GM12878 (cell line): ENCODE measurements at places on chromosomes 6 and 20. TPM values are rescaled to one million over a fixed set of nuclear protein-coding genes. Genes with fewer than 3 reads are reported as not detected.

SUN5 gene
- total RNA-seq, result not detected in 2 replicates

CALHM5 gene
- not detected in 2 replicates for total RNA-seq

C20orf202 gene
- not detected in 2 replicates for total RNA-seq

ARFGEF3 gene
- 0.03 and 0.08 TPM in 2 replicates for total RNA-seq

OR2H1 gene
- total RNA-seq, result not detected in 2 replicates

CASS4 gene
- total RNA-seq, result 0.19 and 0.21 TPM in 2 replicates

MYMX gene
- total RNA-seq, result not detected in 2 replicates

SNAP91 gene
- total RNA-seq, result 0.33 and 0.35 TPM in 2 replicates

ADGB gene
- total RNA-seq, result not detected in 2 replicates

EDN1 gene
- total RNA-seq, result 3.0 and 3.5 TPM in 2 replicates

TMEM74B gene
- not detected in 2 replicates for total RNA-seq

CHRNA4 gene
- 0.21 and 0.41 TPM in 2 replicates for total RNA-seq

PRKN gene
- not detected in 2 replicates for total RNA-seq

SOX4 gene
- 49.4 and 49.9 TPM in 2 replicates for total RNA-seq

WFDC12 gene
- not detected in 2 replicates for total RNA-seq

PACRG gene
- not detected in 2 replicates for total RNA-seq

EBF4 gene
- total RNA-seq, result 0.13 TPM in 1 of 2 replicates, not detected in the other

TCF19 gene
- 60.2 and 61.1 TPM in 2 replicates for total RNA-seq

SYCP2 gene
- total RNA-seq, result 0.13 TPM in 2 replicates

GGTLC1 gene
- not detected in 2 replicates for total RNA-seq

ARFGEF2 gene
- 23.0 and 24.1 TPM in 2 replicates for total RNA-seq

HLA-DQA1 gene
- total RNA-seq, result 664 and 712 TPM in 2 replicates

TSBP1 gene
- total RNA-seq, result not detected in 2 replicates

GPLD1 gene
- total RNA-seq, result 1.0 and 1.2 TPM in 2 replicates

CD93 gene
- 2.5 and 2.6 TPM in 2 replicates for total RNA-seq

NKAIN4 gene
- not detected in 2 replicates for total RNA-seq

CYP39A1 gene
- total RNA-seq, result not detected in 2 replicates

ZC2HC1B gene
- total RNA-seq, result 0.36 and 0.40 TPM in 2 replicates

NT5DC1 gene
- total RNA-seq, result 104 and 110 TPM in 2 replicates

PRND gene
- not detected in 2 replicates for total RNA-seq

IL17A gene
- total RNA-seq, result not detected in 2 replicates

PNPLA1 gene
- not detected in 2 replicates for total RNA-seq

PLCB4 gene
- total RNA-seq, result 0.05 TPM in 1 of 2 replicates, not detected in the other

MOXD1 gene
- 0.87 and 1.3 TPM in 2 replicates for total RNA-seq

SMLR1 gene
- total RNA-seq, result 0.08 and 0.10 TPM in 2 replicates

DPPA5 gene
- not detected in 2 replicates for total RNA-seq

GJA10 gene
- not detected in 2 replicates for total RNA-seq

MCCD1 gene
- total RNA-seq, result not detected in 2 replicates

PPIL6 gene
- 0.37 TPM in 1 of 2 replicates, not detected in the other for total RNA-seq

CBLN4 gene
- not detected in 2 replicates for total RNA-seq

LPA gene
- total RNA-seq, result 2.8 TPM in 2 replicates

EDN3 gene
- not detected in 2 replicates for total RNA-seq

KCNK15 gene
- total RNA-seq, result not detected in 2 replicates

CLVS2 gene
- total RNA-seq, result not detected in 2 replicates

HTR1B gene
- not detected in 2 replicates for total RNA-seq

PREX1 gene
- total RNA-seq, result 108 and 114 TPM in 2 replicates

DSP gene
- 0.21 and 0.36 TPM in 2 replicates for total RNA-seq
